ENCODE measurements at places on chromosomes 1 and 21. TPM values are rescaled to one million over a fixed set of nuclear protein-coding genes. Genes with fewer than 3 reads are reported as not detected.

DNA sequence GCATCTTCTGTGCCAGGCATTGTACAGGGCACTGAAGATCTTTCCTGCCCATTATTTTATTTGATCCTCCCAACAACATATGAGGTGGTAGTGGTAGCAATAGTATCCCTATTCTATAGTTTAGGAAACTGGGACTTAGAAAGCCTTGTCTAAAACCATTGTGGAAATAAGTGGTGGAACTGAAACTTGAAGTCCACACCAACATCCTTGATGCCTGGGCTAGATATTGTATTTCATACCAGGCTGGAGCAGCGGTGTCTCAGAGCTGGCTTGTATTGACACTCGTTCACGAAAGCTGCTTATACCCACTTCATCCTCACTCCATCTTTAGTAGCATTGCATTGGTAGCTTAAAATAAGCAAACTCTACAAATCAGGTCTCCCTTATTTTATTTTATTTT is 9.7 kb upstream of the CTSS start:
- no peak for DNase-seq

DNA sequence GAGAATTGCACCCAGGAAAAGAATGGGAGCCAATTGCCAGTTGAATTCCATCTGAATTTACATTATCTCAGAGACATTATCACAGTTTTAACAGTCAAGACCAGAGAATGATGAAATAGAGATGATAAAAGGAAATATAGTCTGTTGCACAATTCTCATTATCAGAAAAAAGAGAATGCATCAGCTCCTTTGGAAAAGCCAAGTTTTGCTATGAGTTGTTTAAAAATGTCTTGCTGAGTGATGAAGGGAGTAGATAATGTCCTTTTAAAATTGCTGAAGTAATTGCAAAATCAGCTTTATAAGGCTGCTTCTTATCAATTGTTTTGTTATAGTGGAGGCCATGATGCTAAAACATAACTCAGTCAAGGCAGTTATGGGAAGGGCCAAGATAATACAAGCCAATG is 37.9 kb upstream of the EEIG2 start:
- no peak for DNase-seq

GRCh38 chr1:19387045-19387467 is 74.9 kb downstream of the SLC66A1 start:
- no peak for DNase-seq

Gene ERICH3
- not detected for total RNA-seq

Gene DEDD
- total RNA-seq = 41.0 TPM

Measured in osteoblast (primary cell).